ENCODE measurements at places on chromosomes 3 and 15.

DNA sequence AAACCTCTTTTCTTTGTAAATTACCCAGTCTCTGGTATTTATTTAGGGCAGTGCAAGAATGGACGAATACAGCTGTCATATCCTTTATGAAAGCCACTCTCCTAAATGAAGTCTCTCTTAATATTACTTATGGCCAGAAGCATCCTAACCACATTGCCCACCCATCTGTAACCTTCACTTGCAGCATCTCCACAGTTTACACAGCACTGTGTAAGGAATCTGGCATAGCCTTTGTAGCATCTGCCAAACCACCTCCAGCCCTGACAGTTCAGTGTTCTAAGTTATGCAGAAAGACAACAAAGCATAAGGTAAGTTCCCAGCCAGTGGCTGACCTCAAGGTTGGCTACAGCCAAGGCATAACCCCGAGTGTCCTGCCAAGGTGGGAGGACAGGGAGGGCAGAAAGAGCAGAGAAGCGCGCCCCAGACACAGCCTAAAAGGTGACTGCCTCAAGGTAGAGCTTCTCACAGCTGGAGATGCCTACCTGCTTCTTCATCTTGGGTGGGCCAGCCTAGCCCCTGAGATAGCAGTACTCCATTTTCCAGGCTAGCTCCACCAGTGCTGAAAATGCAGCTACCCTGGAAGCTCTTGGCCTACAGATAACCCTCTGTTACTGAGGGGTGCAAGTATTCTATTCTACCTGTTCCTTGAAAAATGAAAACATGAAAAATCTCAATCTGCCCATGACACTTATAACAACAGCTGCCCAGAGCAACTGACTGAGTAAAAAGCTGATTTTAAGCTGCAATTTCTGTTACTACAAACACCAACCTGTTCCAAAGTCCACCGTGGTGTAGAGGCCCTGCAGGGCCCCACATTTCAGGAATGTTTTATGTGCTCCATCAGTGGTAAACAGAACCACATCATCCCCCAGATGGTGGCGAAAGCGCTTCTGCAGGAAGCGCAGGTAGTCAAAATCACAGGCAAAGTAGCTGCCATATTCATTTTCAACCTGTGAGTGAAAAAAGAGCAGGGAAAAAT, 39.3 kb downstream of the GLB1 start:
- no peak for DNase-seq

- DNase-seq, result no peak
Observed at GRCh38 chr3:138124706-138125355, 7.4 kb downstream of the A4GNT start.

- DNase-seq, result no peak
Observed at GRCh38 chr15:42152921-42153698, 3.3 kb downstream of the PLA2G4F start.

GRCh38 chr15:82570721-82571508, 30.7 kb upstream of the RPS17 start:
- peak; percentile 4 for DNase-seq

DNA sequence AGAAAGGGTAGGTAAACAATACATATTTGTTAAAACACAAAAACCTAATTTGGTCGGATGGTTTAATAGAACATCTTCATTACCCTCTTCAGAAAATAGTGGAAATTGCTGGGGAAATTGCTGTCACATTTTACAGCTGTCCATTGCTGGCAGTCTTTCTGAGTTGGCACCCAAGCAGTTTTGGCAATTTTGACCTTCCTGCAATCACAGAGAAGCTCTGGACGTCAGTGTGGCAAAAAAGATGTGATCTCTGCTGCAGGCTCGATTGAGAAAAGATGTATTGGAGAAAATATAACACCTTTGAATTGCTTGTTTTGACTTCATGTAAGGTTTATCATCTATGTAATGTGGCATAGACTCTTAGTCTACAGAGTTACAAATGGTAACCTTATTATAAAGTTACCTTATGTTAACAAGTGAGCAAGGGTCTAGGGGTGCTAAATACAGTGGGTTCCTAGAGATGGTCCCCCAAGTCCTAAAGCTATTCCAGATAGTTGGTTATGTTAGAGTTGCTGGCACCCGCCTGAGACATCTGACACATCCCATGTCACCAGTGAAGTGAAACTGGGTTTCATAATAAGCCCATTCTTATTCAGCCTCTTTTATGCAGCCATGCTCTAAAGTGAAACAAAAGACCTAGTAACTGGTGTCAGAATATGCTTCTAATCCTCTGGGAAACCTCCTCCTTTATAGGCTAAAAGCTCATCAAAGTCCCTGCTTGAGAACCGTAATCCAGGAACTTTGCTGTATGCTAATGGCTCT, 14.0 kb downstream of the UBE2E1 start:
- DNase-seq, result no peak

DNA sequence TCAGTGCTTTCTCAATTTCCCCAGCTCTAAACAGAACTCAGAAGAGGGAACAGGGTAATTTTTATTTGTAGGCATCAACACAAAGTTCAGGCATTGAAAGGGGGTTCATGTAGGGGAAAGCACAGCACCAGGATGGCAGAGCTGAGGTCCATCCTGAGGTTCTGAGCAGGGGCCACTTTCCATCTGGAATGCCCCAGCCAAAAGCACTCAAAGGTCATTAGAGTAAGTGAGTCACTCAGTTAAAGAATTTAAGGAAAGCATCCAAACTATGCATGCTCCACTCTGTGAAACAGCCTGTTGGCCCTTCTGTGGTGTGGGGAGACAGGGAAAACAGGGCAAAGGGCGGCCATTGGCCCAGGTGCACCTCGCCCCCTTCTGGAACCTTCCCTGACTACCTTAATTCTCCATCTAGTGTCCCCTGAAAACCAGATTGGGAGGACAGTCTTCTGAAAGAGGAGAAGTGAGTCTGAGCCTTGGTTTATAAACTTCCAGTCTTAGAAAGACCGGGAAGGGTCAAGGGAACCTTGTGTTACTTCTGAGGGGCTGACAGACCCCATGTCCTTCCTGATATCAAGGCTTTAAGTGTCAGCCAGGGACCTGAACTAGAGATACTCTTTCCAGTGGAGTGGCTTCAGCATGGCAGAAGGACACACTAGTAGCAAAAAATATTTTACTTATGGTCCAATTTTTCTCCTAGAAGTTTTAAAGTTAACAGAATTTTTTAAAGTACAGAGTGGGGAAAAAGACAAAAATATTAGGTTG, 133.3 kb downstream of the MYLK start:
- peak; percentile 92 for DNase-seq

GRCh38 chr3:171552531-171552930, 92.3 kb upstream of the TNIK start:
- DNase-seq, result no peak

GRCh38 chr15:42736178-42736792, 643 bp downstream of the CDAN1 start:
- DNase-seq, result no peak

- DNase-seq, result no peak
Observed at GRCh38 chr3:189982321-189982945, 138.3 kb downstream of the P3H2 start.

GRCh38 chr3:63774781-63775180, 44.3 kb upstream of the C3orf49 start:
- no peak for DNase-seq

- no peak for DNase-seq
Observed at GRCh38 chr15:29589416-29589815, 232.9 kb downstream of the TJP1 start.

- DNase-seq, result no peak
Observed at GRCh38 chr3:42980909-42981308, 1.8 kb downstream of the GASK1A start.

- DNase-seq, result peak; percentile 53
Observed at GRCh38 chr3:159852821-159853505, 135.7 kb upstream of the IL12A start.

DNA sequence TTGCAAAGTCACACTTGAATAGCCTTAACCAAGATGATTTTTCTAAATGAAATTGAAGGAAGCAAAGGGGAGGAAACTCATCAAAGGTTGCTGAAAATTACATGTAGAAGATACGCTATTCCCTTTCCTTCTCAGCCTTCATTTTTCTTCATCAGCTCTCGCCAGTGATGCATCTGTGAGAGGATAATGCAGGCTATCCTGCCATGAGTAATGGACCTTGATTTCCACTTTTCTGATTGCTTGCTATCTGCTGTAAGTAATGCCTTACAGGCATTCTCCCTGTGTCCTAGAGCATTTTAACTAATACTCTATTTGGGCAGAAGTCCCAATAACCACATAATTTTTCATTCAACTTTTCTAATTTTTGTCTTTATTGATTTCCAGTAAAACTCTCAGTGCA, 162.6 kb downstream of the BBX start:
- DNase-seq, result no peak

GRCh38 chr3:105944276-105944675, 75.5 kb upstream of the CBLB start:
- DNase-seq, result no peak

DNA sequence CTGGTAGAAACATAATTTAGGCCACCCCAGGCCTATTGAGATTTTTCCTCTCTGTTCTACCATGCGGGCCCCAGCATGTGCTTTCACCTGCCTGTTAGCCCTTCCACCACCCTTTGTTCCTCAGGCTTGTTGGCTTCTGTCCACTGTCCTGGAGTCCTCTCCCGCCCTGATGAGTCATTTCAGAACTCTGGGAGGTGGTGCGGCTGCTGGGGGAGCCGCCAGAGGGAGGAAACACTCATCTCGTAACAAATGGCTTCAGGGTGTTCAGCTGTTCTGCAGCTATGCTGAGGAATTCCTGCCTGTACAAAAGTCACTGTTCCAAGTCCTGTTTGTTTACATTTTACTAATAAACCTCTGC, 36.3 kb downstream of the LRTM1 start:
- peak; percentile 94 for DNase-seq

DNA sequence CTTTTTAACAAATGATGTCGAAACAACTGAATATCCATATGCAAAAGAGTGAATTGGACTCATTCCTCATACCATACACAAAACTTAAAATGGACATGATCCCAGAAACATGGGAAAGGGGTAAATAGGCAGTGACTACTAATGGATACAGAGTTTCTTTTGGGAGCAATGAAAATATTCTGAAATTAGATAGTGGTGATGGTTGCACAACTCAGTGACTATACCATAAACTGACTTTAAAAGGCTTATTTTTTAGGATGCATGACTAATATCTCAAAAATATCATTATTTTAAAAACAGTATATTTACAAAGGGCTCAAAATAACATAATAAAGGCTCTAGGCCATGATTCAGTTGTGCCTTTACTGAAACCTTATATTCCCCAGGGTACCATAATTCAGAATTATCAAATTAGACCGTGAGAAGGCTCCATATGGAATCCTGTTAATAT, 16.3 kb upstream of the ATP13A3 start:
- DNase-seq, result no peak

GRCh38 chr15:51754267-51754666, 2.9 kb downstream of the TMOD2 start:
- DNase-seq, result no peak

DNA sequence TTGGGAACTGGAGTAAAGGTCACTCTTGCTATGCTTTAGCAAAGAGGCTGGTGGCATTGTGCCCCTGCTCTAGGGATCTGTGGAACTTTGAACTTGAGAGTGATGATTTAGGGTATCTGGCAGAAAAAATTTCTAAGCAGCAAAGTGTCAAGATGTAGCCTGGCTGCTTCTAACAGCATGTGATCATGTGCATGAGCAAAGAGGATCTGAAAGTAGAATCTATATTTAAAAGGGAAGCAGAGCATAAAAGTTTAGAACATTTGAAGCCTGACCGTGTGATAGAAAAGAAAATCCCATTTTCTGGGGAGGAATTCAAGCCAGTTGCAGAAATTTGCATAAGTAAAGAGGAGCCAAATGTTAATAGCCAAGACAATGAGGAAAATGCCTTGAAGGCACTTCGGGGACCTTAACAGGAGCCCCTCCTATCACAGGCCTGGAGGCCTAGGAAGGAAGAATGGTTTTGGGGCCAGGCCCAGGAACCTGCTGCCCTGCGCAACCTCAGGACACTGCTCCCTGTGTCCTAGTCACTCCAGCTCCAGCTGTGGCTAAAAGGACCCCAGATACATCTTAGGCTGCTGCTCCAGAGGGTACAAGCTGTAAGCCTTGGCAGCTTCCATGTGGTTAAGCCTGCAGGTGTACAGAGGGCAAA, 212.2 kb upstream of the LINGO1 start:
- no peak for DNase-seq

DNA sequence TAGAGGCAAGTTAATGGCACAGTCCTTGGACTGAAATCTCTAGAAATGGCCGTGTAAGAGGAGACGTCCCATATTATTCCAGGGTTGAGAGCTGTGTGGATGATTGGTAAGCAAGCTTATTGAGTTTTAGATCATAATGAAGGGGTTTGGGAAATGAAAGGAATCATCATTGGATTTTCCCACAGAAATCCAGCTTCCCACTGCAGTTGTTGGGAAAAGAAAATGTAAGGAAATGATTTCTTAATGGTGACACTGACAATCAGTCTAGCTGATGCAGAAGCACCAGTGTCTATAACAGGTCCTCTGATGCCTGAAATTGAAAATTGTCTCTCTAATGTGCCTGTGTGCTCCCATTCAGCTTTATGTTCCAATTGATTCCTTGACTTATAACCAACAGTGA, 728.6 kb downstream of the GRM7 start:
- no peak for DNase-seq

DNA sequence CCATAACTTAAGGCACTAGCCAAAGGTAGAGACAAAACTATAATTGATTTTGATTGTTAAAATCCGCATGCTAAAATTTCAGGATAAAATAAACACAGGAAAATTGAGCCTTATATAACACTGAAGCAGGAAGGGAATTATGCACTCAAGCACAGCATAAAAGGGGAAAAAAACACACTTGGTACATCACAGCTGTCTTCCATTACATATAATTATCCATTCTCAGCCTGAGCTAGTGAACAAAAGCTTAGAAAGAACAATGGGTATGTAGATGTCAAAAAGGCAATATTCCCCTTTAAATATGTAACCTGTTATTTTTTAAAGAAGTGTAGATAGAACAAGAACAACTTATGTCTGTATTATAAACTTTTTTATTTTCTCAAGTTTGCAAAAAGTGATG, 899.2 kb downstream of the ROBO1 start:
- no peak for DNase-seq

DNA sequence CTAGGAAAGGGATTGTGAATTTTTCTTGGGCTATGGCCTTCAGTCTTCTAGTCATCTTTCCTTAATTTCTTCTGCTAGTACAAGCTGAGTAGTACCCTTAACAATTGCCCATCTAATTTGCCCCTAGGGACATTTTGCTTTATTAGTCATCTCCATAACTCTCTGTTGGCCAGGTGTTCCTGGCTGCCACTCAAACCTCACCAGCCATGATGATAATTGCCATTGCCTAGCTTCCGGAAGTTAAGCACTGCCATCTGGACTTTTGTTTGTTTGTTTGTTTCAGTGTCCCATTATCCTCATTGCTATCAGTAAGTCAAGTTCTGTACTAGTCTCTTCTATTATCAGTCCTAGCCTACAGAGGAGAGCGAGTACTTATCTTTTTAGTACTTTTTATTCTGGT, 36.6 kb upstream of the UBL7 start:
- DNase-seq, result no peak

- DNase-seq, result no peak
Observed at GRCh38 chr15:84817466-84818081, 418 bp downstream of the ALPK3 start.

- DNase-seq, result no peak
Observed at GRCh38 chr15:72037321-72037720, 80.6 kb downstream of the MYO9A start.

All from kidney glomerular epithelial cell (primary cell).